ENCODE measurements at places on chromosomes 11 and 22.
A peak's percentile ranks its signal among the peaks of the same experiment; 100 is the strongest.

DNA sequence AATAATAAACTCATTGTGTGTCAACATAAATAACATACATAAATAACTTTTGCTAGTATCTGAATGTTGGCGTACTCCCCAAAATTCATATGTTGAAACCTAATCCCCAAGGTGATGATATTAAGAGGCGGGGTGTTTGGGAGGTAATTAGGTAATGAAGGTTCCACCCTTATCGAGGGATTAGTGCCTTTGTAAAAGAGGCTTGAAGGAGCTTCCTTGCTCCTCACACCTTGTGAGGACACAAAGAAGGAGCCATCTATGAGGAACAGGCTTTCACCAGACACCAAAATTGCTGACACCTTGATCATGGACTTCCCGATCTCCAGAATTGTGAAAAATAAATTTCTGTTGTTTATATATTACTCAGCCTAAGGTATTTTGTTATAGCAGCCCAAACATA lies 33.9 kb upstream of the CXCR5 start:
- DNase-seq, result no peak

DNA sequence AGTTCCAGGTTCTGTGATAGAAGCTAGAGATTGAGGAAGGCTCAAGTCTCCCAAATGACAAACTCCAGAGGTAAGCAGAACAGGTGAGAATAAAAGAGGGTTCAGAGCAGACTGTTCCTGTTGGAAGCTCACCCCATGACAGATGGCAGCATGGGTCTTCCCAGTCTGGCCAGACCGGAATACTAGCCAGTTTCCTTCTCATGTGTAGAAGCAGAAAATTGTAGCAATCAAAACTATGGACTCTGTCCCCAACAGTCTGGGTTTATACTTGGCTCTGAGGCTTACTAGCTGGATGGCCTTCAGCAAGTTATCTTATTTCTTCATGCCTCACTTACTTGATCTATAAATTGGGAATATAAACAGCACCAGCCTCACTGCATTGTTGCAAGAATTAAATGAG lies 494.8 kb downstream of the MN1 start:
- DNase-seq, result no peak

- DNase-seq, result no peak
Observed at GRCh38 chr11:17585911-17586695, 39.0 kb downstream of the OTOG start.

GRCh38 chr11:6746086-6746618 lies 25.6 kb downstream of the OR2AG2 start:
- peak; percentile 15 for DNase-seq

GRCh38 chr11:61009392-61010275 lies 38.2 kb downstream of the CD6 start:
- DNase-seq, result no peak

DNA sequence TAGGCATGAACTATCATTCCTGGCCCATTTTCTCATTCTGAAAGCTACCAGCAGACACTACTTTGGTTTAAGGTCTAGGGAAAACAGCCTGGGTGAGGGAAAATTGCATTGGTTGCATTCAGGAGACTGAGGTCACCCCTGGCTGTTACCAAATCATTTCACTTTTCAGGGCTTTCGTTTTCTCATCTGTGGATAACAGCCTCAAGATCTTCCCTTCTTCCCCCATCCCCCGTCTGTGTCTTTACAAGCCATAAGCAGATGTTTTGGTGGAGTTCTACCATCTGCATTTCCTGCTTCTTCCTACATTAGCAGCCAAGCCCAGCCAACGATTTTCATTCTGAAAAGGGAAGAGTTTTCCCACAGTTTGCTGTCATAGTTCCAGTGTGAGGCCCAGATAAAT lies 130.4 kb downstream of the HIPK3 start:
- DNase-seq, result no peak

DNA sequence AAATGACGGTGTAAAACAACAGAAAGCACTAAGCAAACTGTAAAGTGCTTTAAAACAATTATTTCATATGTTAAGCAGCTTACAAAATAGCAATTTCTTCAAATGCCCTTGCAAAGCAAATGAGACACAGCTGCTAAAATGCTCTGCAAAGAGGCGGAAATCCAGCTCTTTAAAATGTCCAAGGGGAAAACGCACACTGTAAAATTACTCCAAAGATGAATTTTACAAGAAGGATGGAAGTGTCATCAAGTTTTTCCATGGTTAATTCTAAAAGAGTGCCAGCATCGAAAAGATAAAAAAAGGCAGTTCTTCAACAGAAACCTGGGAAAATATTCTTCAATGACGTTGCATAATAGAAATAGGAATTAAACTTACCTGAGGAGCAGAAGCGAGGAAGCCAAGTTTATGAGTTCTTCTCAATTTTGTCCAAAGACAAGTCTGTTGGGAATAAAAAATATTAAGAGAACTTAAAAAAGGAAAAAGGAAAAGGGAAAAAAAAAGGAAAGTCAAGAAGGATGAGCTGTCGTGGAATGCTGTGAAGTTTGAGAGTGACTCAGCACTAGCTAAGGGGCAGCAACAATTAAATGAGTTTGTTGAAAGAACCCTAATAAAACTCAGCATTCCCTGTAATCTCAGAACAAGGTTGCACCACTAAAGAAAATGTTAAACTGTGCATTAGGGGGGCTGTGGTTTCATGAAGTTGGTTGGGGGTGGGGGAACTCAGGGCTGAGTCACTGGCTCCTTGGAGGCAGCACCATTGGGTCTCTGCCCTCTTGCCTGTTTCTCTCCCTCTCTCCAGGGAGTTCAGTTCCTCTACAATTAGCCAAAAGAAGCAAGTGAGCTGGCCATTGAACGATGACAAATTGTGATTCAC lies 64.2 kb upstream of the BLID start:
- no peak for DNase-seq

DNA sequence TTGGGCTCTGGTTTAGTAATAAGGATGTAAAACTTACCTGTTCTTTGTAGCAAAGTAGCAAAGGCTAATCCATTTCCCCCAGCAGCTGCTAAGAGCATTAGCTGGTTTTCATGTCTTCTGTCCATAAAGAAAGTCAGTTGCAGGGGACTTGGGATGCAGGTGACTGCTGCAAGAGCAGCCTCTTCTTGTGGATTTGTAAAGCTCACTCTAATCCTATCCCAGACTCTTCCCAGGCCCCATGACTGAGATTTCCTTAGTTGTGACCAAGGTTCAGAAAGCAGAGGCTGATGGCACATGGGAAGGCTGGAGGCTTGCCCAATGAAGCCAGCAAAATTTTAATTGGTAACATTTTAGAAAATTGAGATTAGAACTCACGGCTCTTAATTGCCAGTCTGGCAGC lies 94.4 kb upstream of the HORMAD2 start:
- DNase-seq, result no peak

DNA sequence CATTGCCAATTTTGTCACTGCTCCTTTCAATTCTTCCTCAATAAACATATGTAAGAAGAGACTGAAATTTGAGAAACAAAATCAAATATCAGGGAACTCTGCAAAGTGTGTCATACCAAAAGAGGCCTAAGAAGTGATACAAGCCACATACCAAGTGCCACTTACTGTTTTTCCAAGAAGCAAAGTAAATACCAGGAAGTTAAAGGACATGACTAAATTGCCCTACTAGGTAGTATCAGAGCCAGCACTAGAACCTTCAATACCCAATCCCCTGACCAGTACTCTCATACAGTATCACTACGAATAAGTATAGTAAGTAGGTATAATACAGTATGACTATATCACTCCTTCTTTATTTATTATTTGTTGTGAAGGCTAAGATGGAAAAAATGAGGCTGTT lies 13.6 kb downstream of the MAML2 start:
- no peak for DNase-seq

- no peak for DNase-seq
Observed at GRCh38 chr22:19361501-19362103, 69.9 kb downstream of the HIRA start.

DNA sequence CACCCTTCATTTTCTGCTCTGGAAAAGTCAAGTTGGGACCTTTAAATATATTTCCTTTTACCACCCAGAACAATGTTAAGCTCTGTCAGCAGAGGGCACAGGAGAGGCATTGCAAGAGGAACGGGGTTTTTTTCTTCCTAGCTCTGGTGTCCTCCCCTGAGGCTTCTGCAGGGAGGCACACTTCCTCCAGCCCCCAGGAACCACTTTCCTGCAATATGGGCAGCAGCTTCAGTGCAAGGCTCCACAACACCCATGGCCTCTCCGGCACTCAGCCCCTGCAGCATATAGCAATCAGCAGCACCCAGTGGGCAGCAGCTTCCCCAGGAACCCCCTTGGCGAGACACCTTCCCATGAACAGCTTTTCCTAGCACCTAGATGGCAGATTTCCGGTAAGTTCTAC lies 101.4 kb downstream of the SYT9 start:
- no peak for DNase-seq

- no peak for DNase-seq
Observed at GRCh38 chr11:29305456-29306232, 711.2 kb downstream of the KCNA4 start.

GRCh38 chr11:82315093-82315492 lies 418.6 kb downstream of the FAM181B start:
- no peak for DNase-seq

DNA sequence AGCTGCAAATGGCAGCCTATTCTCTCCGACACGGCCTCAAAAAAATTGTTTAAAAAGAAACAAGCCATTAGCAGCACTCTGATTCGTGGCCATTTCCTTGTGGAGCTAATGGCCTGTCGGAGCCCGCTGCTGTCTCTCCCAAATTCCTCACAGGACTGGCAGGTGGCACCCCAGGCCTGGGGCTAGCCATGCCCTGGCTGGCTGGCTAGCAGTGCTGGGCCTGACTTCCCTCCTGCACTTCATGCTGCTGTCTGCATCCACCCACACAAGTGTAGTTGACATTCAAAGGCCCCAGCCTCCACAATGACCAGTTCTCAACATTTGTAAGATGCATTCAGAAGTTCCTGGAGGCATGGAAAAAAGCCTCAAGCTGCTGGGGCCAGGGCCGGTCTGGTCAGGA lies 61.5 kb downstream of the SMCO4 start:
- DNase-seq, result no peak

- no peak for DNase-seq
Observed at GRCh38 chr11:69359735-69360480, 66.0 kb downstream of the MYEOV start.

- DNase-seq, result no peak
Observed at GRCh38 chr11:131370090-131370751, at the start of gene NTM. NTM (plus strand) TSS chr11:131370615.

GRCh38 chr22:33057363-33057995 lies 702 bp downstream of the SYN3 start:
- no peak for DNase-seq

GRCh38 chr22:20531154-20531403 lies 23.7 kb downstream of the MED15 start:
- no peak for DNase-seq

DNA sequence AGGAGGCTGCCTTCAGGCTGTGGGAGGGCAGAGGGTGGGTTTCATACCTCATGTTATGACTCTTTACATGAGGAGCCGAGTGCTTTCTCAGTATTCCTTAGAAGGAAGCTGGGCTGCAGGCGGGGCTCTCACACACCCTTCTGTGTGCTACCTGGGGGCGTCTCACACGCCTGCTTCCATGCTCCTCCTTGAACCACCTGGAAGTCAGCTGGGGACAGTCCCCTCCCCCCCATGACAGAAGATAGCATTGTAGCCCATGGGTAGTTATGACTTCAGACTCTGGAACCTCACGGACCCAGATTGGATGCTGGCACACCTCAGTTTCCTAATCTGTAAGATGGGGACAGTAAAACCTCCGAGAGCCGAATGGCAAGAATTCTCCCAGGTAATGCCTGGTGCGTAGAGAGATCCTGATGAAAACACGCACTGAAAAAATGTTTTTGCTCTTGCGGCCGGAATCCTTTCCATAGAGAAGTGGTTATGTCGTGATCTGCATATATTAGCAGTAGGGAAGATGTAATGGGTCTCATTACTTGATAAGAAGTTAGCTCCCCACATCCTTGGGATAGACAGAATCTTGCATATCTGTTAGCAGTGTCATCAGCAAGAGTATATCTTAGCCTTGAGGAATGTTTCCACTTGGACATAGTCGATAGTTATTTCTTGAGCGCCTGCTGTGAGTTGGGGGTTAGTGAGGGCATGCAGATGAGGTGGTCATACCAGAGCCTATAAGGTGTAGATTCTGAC lies 4.9 kb downstream of the DAGLA start:
- no peak for DNase-seq

DNA sequence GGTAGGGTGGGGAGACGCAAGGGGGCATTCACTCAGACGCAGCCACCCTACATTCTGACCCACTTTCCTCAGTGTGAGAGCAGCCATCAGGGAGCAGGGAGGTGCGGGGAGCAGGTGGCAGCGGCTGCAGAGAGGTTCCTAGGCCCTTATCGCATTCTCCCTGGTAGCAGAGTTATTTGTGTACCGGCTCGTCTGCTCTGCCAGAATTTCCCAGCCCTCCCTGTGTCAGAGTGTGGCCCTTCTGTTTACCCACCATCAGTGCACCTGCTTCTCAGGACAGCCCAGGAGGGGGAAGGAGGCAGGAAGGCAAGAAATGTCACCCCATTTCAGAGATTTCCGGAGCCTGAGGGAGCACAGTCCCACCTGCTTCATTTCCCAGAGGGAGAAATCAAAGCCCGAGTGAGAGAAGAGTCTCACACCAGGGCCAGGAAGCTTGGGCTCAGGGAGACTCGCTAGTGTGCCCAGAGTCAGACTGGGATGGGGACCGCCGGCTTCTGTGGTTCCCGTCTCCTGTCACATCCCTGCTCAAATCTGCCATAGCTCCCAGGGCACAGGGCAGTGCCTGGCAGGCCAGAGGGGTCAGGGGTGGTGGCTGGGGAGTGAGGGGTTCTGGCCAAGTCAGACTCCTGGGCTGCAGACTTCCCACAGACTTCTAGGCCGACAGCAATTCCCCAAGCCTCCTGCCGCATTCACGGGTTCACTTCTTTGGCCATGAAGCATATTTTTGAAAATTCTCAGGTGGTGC lies 49.7 kb downstream of the ARRB1 start:
- no peak for DNase-seq

Data from activated T-helper 9 cell treated with anti-CD3 and anti-CD28 coated beads, Interleukin-2, amount 50 U/mL, for 16 hours (primary cell).